Activated CD4-positive, alpha-beta T cell treated with anti-CD3 and anti-CD28 coated beads for 1 hour (primary cell): ENCODE measurements at places on chromosomes 6 and 20.

- DNase-seq = no peak
Observed at GRCh38 chr6:134249239-134249758, 68.6 kb downstream of the SGK1 start.

DNA sequence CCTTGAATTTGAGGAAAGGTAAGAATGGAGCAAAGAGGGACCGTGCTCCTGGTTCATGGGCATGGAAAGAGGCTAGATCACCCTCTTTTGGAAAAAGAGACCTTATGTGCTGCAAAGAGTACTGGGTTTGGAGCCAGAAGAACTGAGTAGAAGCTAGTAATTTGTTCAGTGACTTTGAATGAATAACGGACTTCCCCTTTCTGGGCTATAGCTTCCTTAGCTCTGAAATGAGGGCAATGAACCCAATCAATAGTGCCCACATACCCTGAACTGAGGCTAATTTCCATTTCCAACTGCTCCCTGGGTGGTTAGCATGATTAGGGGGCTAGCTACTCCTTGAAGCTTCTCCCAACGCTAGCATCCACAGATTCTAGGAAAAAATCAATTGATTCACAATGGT, 121.4 kb downstream of the UNC5CL start:
- no peak for DNase-seq

GRCh38 chr6:85132091-85132490, 317.8 kb upstream of the NT5E start:
- DNase-seq = no peak

DNA sequence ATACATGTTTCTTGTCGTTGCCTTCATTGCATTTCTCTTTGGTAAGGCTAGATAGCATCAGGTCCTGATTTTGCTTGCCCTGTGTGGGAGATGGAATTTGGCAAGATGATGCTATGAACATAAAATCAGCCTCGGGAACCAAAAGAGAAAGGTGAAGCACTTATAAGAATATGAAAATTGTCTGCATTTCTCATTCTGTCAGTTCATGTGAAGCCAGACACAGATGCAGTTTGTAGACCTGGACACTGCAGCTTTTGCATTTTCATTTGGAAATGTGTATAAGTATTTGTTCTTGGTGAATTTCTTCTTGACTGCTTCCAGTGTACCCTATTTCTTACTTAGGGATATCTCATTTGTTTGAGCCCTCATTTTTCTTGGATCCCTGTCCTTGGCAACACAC, 1.3 kb downstream of the YWHAB start:
- DNase-seq = no peak

GRCh38 chr6:139708337-139709199, 334.1 kb upstream of the CITED2 start:
- DNase-seq = no peak

DNA sequence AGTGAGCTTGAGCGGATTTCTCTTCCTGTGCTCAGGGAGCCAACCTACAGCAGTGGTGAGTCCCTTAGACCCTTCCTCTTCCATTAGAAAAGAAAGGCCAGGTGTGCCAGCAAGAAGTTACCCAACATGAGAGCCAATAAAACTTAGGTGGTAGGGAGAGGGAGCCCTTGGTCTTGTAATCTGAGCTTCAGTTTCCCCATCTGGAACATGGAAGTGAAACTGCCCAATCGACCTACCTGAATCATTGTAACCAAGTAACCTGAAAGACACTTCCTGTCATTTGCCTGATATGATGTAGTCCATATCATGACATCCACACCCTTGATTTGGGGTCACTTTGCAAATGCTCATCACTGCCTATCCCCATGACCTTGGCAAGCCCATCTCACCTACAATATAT, 66.4 kb downstream of the MDGA1 start:
- no peak for DNase-seq

DNA sequence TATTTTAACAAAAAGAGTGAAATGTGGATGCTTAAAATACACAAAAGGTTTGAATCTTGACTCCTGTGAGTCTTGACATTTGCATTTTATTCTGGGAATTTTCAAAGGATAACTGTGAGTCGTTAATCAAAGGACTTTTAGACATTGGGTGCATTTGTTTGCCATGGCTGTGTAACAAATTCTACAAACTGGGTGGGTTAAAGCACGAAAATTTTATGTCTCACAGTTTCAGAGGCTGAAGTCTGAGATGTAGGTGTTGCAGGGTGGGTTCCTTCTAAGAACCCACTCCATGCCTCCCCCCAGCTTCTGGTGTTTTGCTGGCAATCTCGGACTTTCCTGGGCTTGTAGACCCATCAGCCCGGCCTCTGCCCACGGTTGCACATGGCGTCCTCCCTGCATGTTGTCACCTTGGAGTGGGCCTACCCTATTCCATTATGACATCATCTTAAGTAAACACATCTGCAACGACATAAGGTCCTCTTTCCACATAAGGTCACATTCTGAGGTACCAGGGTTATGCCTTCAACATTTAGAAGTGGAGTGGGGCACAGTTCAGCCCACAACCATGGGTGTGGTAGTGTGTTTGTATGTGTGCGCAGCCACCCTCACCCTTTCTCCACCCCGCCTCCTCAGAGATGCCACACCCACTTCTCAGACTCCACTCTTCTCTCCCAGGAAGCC, 113.1 kb downstream of the FOXA2 start:
- DNase-seq = no peak

DNA sequence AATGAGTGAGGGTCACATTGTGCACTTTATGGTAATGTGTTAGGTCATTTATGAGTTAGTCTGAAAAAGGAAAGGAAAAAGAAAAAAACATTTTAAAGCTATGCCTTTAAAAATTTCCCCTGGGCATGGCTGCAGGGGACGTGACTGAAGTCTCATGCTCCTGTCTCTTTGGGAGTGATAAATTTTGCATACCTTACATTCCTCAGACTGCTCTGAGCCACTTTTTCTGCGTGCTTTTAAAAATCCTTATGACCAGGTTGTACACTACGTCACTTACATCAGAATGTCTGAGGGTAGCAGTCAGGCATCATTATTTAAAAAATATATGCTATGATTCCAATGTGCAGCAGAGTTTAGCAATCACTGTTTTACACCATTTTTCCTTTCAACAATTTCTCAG, 121.2 kb downstream of the RFPL4B start:
- no peak for DNase-seq

GRCh38 chr6:20802596-20802995, 268.3 kb downstream of the CDKAL1 start:
- no peak for DNase-seq

DNA sequence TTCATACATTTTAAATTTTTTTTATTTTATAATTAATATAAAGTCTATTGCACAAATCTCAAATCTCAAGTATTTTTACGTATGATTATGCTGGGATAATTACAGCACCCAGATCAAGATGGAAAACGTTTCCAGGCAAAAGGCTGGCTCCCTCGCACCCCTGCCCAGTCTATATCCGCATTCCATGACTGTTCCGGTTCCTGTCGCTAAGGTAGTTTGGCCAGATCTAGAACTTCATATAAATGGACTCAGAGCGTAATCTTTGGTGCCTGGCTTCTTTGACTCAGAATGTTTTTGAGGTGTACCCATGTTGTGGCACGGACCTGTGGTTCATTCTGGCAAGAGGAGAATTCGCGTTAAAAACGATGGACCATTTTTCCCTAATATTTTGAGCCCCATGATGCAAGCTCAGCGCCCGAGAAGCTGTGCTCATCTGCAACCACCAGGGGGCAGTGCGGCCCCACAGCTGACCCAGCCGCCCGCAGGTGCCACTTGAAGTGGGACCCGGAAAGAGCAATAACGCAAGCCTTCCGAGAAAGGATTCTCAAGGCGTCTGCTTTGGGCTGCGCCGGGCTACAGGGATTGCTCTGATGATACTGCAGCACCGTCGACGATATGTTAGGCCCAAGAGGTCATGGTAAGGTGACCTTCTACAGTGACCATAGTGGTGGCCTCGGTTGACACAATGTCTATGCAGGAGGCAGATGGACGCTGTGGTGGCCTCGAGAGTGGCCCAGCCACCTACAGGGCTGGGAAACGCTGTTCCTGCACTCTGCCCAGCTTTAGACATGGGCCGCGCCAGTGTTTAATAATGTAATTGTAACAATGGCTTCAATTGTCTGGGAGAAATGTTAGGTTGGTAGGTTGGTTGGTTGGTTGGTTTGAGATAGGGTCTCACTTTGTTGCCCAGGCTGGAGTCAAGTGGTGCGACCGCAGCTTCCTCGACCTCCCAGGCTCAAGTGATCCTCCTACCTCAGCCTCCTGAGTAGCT, 160.1 kb downstream of the ZMYND8 start:
- DNase-seq = peak; percentile 62

GRCh38 chr6:3841711-3842565, 7.2 kb upstream of the FAM50B start:
- no peak for DNase-seq

DNA sequence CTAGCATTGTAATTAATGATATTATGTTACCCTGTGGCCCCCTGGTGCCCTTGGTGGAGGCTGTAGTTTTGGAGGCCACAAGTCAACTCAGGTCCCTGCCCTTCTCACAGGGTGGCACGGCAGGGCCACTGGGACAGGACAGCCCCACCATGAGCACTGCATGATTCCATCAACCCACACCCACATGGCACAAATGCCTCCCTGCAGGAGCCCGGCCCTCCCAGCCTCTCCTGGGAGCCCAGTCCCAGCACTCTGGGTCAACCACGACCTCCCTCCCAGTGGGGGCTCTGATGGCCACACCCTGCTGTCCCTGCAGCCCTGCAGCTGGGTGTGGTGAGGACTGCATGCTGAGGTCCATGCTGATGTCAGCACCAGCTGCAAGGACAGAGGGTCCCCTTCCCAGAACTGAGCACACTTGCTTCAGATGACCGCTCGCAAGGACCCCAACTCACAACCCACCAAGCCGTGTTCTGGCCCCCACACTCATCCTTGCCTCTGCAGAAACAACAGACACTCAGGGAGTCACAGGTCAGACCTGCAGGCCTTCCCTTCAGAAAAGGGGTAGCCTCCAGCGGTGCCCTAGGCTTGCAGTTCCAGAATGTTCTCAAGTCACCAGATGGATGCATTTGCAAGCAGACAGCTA, 15.7 kb upstream of the CST7 start:
- no peak for DNase-seq
